Stimulated activated CD4-positive, alpha-beta T cell treated with anti-CD3 and anti-CD28 coated beads, TNF-alpha, amount 100 ng/mL, for 24 hours (primary cell): ENCODE measurements at places on chromosomes 2 and 18.

DNA sequence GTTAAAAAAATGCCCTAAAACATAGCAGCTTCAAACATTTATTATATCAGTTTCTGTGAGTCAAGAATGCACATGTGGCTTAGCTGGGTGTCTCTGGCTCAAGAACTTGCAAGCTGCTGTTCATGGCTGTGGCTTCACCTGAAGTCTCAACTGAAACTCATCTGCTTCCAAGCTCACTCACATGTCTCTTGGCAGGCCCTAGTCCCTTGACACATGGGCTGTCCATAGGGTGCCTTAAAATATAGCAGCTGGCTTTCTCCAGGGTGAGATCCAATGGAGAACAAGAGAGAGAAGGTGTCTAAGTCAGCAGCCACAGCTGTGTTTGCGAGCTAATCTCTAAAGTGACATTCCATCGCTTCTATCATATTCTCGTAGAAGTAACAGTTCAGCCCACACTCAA, 152.8 kb downstream of the DSEL start:
- no peak for DNase-seq

DNA sequence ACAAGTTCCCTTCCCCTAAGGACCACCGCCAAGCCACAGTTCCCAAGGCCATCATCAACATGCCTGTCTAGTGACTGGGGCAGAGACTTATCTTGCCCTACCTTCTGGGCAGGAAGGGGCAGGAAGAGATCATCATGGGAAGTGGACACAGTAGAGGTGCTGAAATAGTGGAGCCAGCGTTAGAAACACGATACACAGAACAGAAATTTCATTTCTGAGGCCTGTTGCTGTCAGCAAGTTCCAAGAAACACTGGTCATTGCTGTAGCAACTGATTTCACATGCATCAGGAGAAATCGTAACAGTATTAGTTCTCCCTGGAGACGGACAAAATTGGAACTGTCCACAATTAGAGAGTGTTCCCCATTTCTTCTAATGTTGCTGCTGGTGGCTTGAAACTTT, 83.0 kb downstream of the COLEC12 start:
- DNase-seq, result no peak

- no peak for DNase-seq
Measured at GRCh38 chr2:27738349-27739057, 33.0 kb upstream of the MRPL33 start.

DNA sequence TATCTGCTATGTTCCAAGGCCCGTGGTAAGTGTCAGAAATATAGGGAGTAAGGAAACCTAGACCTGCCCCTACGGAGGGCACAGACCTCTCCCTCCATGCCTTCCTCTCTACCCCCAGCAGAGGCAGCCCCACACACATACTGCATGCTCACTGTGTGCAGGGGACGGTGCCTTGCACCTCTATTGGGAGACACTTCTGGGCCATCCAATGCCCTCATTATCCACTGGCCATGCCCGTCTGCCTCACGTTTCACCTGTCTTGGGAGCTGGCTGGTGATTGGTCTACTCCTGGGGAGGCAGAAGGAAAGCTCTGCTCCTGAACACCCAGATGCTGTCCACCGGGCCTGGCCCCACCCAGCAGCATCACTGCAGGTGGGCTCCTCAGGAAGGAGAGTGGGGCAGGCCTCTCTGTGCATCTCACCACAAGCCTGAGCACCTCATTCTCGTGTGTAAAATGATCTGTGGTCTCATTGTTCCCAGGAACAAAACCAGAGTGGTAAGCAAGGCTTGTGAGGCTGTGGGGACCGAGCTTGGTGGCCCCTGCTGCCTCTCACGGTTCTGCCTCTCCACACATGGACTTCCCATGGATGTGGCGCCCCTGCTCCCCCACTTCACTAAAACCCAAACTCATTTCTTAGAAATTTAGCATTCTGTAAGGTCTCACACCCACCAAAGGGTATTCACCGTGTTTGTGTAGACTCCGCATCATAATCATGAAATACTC, 312.5 kb upstream of the HS6ST1 start:
- no peak for DNase-seq

DNA sequence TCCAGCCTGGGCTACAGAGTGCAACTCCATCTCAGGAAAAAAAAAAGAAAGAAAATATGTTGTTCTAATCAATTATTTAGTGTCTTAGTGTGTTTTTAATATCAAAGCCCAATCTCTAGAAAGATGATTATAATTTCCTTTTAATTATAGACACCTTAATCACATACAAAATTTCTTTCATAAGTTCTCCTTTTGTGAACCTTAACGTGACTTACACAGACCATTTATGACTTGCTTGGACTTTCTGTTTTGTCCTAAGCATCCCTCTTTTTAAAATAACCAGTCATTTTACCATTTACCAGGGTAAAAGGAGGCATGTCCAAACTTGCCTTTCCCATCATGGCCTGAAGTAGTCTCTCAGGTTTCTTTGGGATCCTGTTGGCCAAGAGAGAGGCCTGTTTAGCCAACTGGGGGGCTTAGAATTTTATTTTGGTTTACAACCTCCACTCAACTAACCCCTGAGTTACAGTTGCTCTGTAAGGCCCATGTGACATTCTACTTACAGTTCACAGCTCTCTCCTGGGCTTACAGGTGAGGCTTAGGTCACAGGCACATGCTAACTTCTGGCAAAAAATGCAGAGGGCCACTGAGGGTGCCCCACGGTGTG, 23.9 kb upstream of the GPR155 start:
- no peak for DNase-seq

GRCh38 chr2:150569761-150570160, 82.3 kb upstream of the RND3 start:
- no peak for DNase-seq

DNA sequence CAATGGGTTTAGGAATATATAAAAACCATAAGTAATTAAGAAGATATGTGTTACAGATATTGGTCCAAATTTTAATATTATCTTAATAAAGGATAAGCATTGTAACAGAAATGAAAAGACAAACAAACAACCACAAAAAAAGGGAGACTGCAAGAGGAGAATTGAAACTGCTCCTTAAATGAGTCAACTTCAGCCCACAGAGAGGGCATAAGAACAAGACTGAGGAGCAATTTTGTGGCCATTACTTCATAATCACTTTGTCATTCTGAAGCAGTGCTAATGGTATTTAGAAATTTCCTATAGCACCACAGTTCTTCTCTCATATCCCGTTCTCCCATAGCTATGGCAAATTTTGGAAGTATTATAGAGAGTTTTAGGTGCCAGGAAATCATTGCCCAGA, 193.2 kb upstream of the HNMT start:
- no peak for DNase-seq

GRCh38 chr2:41965909-41966295, 81.9 kb upstream of the PKDCC start:
- DNase-seq, result no peak

- no peak for DNase-seq
Measured at GRCh38 chr2:126664639-126665038, 8.7 kb downstream of the GYPC start.

DNA sequence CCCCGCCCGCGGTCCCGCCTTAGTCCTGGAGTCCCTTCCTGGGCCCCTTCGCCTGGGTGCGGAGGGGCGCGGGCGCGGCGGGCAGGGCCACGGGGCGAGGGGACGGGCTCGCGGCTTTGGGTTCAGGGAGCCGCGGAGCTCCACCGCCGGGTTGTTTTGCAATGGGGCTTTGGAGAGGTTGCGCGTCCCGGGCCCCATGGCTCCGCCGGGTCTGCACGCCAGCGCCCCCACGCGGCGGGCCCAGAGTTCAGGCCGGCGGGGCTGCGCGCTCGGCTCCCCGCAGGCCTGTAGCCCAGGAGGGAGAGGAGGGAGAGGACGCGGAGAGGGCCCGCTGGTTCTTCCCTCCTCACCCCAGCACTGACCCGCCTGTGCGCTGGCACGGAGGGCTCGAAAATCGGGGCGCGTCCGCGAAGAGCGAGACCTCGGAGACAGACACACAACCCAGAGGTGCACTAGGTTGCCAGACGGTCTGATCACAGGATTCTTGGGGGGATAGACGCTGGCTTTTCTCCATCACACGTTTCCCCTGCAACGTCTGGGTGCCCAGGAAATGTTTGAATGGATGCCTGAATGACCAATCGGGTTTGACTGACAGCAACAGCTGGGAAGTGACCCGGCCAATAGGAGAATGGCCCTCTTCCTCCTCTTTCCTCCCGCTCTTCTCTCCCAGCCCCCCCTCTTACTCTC, 4.9 kb upstream of the SIX2 start:
- DNase-seq, result no peak

DNA sequence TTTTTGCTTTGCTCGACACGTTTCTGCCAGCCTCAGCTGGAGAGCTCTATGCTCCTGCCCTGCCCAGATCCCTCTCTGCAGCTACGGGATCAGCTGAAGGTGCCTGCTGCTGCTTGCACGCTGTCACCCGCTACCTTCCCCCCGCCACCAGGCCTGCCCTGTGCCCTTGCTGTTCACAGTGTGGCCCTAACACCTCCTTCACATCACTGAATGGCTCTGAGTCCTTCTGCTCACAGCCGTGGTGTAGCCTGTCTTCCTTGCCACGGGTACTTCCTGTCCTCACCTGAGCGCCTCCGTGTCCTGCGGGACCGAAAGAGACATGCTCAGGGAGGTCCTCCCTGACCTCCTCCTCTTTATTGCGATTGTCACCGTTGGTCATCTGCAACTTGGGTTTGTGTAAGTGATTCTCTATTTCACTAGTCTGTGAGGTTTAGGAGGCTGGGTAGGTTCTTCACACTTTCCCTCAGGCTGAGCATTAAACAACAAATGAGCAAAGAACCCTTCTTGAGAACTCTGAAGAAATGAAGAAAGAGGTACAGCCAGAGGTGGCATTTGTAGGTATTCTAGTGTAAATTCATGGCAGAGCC, 127.5 kb downstream of the NCK2 start:
- DNase-seq, result no peak

DNA sequence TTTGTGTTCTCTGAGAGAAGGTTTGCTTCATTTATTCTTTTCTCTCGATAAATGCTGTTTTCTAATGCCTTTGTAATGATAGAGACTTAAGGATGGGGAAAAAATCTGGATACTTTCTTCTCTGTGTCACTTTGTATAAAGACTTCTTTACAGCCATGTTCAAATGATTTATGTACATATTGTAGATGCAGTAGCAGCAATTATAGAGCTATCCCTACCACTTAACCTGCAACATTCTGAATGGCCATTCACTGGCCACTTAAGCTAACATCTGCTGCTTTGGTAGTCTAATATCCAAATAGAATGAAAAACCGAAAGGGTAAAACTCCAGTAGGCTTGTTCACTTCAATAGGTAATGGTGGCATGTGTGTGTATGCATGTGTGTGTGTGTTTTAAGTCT, 97.8 kb downstream of the CSRNP3 start:
- DNase-seq, result no peak

GRCh38 chr2:74328573-74328972, 14.6 kb downstream of the SLC4A5 start:
- no peak for DNase-seq

GRCh38 chr2:227813562-227814353, at the start of gene CCL20:
Gene CCL20, plus strand, starts transcription at chr2:227813842. Its CDS starts 70 bp downstream, at chr2:227813912.
- no peak for DNase-seq

- no peak for DNase-seq
Measured at GRCh38 chr2:205776720-205777119, 94.4 kb downstream of the NRP2 start.

DNA sequence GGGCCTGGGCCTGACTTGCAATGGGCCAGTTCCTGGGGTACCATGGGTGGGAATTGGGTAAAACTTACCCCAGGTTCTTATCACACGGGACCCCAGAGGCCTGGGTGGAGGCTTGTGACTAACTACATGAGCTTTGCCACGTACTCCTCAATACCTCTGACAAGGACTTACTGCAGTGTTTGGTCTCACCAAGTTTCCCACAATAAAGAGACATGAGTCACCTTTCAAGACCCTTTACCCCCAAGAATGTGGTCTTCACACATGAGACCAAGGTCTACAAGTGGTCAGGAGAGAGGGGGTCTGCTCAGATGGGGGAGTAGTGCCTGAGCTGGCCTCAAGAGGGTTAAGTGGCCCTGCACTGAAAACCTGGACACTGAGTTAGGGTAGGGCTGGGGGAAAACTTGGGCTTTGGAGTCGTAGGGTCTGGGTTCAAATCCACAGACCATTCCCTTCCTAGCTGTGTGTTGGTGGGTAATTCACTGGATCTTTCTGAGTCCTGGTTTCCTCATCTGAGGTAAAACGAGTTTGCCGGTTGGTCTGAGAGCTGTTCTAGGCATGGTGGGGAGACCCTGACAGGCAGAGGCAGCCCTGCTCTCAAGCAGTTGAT, 2.0 kb upstream of the GNLY start:
- DNase-seq, result no peak

DNA sequence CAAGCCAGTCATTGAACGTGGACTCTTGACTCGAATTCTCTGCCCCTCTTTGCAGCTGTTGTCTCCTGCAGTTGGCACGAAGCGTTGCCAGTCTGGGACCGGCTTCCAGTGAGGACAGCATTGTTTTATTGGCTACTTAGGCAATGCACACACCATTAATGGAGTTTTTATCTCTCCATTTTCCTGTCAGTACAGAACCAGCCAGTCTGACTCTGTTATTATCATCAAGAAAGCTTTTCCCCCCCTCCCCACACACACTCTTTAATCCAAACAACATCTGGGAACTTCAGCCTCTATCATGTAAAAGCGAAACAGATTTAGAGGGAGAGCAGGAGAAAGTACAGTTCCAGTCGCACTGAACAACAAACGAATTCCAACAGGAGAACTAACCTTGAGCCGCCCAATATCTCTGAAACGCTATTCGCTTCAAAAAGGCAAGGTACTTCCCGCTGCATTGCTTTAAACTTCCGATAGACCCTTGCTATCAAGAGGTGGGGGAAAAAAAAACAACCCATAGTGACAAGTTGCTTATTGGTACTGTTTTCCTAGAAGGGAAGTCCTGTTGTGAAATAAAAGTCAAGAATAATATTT, 38.2 kb downstream of the ACVR1 start:
- no peak for DNase-seq
